Astrocyte of the hippocampus (primary cell): ENCODE measurements at places on chromosomes 12 and 14.

DNA sequence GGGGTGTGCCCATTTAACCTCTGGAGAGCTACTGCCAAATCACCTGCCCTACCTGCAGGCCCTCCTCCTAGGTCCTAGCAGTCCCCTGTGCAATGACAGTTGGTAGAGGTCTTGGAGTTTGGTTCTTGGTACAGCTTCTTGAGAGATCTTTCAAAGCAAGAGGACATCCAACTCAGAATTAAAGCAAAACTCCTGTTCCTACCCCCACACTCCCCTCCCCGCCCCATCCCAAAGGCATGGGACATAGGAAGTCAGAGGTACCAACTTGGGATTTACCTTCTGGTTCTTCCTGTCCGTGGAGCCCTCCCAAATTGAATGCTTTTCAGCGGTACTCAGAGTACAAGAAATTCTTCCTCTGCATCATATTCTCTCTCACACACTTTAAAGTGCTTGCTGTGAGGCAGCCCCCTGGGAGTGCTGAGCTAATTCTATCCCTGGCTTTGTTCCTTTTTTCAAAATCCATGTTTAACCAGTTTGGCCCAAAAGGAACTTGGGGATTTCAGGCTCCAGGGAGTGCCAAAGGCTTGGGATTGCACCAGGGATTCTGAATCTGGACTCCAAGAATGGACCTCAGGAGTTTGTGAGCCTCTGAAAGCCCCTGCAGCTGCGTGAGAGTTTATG lies 40.8 kb downstream of the GALNT16 start:
- DNase-seq, result no peak

DNA sequence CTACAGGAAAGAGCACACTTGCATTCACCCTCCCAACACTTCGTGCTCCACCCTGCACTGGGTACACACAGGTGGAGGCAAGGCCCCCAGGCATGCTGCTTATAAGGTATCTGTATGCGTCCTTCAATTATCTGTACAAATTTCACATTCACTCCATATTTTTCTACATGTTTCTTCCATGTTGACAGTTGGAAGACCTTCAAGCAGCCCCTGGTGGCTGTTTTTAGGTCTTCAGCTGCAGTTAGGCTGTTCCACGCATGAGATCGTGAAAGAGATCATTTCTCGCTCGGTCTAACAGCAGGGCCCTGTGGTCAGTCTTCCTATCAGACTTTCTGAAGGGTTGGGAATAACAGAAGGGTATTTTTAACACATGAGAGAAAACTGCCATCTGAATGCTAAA lies 47.1 kb downstream of the PLXNC1 start:
- no peak for DNase-seq

DNA sequence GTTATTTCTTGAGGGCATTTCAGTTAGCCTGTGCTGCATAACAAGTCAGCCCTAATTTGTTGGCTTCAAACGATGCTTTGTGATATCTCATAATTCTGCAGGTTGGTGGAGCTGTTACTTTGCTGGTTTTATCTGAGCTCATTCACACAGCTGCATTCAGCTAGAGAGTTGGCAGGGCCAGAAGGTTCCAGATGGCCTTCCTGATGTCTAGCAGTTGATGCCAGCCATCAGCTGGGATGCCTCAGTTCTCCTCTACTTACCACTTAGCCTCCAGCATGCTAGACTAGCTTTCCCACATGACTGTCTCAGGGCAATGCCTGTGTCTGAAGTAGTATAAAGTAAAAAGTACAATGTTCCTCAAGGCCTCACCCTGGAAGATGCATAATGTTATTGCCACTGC lies 130.6 kb downstream of the SLC35F4 start:
- no peak for DNase-seq

GRCh38 chr14:20609215-20610001 lies 18.2 kb upstream of the RNASE12 start:
- DNase-seq, result peak; percentile 92

DNA sequence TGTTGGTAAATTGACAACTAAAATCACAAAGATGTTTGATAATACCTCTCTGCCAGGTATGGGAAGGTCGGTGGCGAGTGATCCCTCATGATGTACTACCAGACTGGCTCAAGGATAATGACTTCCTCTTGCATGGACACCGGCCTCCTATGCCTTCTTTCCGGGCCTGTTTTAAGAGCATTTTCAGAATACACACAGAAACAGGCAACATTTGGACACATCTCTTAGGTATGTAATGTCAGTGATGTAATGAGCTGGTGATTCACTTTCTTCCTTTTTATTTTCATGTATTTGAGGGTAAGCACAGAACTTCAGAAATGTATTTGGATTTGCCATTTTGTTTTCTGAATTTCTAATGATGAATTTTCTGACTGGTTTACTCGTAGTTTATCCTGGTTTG lies 42.6 kb upstream of the LRTM2 start:
- DNase-seq, result peak; percentile 52

DNA sequence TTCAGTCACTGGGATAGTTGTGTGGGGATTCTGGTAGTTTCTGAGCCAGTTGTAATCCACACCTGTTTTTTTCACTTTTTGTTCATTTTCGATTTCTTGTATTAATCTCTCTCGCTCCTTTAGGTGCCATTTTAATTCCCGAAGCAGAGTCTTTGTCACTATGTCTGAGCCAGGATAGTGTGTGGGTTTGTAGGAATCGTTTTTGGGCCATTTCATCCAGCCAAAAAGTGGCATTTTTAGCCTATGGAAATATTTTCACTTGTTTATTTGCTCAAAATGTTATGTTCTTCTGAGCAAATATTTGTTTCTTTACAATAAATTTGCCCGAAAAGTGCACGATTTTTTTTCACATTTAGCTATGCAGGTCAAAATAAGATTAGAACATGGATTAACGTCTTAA lies 867 bp downstream of the RD3L start:
- DNase-seq, result no peak

GRCh38 chr14:75559451-75560222 lies 18.8 kb upstream of the FLVCR2 start:
- peak; percentile 61 for DNase-seq

DNA sequence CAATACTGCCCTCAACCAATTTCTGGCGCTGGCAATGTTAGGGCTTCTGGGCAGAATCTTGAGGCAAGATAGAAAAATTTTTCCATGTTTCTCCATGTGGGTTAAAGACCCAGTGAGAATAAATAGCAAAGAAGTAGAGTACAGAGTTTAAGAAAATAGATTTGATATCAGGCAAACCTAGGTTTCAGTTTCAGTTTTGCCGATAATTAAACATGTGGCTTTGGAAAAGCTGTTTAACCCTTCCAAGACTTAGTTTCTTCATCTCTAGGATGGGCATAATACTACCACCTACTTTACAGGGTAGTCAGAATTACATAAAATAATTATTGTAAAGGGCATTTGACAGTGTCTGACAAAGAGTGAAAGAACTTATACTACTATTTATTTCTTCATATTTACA lies 360.4 kb downstream of the PCNX1 start:
- DNase-seq, result no peak

DNA sequence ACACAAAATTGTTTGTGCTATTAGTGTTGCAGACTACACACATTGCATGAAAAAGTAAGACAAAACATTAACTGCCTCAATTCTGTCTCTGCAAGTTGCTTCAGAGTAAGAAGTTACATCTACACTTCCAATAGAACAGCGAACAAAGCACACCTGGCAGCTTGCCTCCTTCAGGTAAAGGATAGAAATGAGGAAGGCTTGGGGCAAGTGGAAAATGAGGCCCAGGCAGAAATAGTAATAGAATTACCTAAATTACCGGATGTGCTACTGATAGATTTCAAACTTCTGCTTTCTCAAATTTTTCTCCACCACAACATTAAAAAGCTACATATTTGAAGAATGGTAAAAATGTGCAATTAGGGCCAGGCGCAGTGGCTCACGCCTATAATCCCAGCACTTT lies 37.7 kb downstream of the CCDC175 start:
- no peak for DNase-seq

DNA sequence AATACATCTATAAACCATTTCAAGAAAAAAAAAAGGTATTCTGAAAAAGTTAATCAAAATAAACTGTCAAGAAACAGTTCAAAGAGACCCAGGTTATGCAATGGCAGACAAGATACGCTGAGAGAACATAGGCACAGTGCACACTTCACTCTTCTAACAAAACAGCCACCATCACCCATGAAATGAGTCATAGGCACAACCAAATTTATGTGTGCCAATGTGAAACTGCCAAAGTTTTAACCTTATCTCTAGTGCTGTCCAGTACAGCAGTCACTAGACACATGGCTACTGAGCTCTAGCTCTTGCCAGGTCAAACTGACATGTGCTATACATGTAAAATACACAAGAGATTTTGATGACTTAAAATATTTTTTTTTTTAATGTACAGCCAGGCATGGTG lies 1.4 kb downstream of the CEP128 start:
- no peak for DNase-seq

DNA sequence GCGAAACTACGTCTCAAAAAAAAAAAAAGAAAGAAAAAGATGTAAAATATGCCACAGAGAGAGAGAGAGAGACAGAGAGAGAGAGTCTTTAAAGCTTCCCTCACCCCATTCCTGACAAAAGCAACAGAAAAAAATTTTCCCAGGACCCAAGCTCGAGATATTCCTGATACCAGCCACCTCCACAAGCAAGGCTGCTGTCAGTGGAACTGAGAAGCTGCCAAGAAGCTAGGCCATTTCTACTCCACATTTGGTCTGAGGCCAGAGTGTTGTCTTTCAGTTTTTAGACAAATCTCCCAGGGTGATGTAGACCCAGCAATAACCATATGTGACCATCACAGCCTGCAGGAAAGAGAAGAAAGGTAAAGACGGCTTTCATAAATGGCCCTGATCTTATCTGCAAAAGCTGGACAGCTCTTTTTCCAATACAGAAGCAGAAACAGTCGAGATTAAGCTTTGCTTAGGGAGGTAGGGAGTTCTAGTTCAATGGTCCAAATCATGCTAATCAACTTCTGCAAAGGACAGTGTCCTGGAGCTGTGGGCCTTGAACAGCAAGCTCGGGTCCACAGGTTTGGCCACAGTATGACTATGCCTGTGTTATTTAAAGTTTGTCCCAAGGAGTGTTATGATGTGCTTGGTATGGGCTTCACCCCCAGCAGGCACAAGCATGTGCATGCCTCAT lies 130.3 kb upstream of the NUDT4 start:
- DNase-seq, result peak; percentile 38

- DNase-seq, result no peak
Measured at GRCh38 chr14:65492266-65492665, 79.7 kb downstream of the FUT8 start.

GRCh38 chr12:73902260-73902659 lies 635.4 kb upstream of the ATXN7L3B start:
- no peak for DNase-seq

DNA sequence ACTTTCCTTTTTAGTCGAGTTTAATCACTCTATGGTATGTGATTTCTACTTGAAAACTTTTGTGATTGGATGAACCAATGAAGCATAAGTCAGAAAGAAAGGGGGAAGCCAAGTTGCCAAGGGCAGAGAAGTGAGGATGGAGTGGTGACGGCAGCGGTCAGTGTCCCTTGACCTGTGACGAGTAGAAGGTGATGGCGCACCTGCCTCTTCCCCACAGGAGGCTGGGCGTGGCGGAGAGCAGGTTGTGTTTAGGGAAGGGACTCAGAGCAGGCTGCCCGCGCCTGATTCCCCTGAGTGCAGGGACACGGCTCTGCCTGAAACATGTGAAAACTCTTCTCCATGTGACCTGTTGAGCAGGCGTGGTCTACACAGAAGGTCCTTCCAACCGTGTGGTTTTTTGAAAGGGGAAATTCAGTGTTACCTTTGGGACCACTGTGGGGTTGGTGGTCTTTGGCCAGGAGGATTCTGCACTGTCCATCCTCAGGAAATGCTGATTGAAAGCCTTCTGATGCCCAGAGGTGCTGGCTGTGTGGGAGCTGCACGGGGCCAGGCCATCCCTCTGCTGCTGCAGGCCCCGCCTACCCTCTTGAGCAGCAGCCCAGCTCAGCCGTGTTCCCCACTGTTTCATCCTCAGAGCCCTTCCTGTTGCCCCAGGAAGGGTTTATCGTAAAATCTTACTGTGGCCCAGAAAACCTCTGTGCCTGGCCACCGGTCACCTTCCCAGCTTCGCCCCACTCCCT lies 23.5 kb upstream of the AMN start:
- DNase-seq, result no peak

DNA sequence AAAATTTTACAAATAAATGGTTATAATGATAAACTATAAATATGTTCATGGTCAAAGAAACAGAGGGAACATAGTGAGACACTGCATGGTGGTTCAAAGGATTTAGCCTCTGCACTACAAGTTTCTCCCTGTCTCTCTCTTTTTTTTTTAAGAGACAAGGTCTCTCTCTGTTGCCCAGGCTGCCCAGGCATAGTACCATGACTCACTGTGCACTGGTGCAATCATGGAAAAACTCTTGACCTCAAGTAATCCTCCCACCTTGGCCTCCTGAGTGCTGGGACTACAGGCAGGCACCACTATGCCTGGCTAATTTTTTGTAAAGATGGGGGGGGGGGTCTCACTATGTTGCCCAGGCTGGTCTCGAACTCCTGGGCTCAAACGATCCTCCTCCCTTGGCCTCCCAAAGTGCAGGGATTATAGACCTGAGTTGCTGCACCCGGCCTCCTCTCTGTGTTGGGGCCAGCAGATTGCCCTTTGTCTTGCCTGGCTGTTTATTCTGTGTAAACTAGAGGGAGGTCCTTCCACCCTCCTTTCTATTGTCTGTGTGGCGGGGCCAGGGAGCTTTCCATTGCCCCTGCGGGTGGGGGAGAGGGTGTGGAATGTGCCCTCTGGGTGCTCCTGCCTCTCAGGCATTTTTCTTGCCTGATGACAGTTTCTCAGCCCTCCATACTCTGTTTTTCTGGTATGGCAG lies 22.1 kb downstream of the MTHFD1 start:
- peak; percentile 83 for DNase-seq

DNA sequence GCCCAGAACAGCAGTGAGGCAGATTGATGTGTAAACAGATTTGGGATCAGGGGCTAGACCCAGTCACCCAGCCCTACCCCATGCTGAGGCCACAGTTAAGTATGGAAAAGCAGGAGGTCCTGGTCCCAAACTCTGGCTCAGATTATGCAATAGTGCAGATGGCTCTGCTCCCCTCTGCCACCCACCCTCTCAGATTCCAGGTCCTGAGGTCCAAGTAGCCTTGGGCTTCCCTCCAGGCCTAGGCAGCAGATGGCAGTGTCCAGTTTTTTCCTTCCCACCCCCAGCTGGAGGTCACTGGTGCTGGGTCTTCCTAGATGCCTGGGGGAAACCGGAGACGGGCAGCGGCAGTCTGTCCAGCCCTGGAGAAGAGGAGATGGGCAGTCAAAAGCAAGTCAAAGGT lies 2.8 kb upstream of the DHH start:
- no peak for DNase-seq

GRCh38 chr14:76309572-76310162 lies 66.3 kb upstream of the ESRRB start:
- no peak for DNase-seq
